ENCODE measurements at places on chromosomes 6 and 20.

- DNase-seq, result no peak
Measured at GRCh38 chr20:44008806-44009678, 94.4 kb downstream of the TOX2 start.

- DNase-seq, result peak; percentile 100
Measured at GRCh38 chr6:13302751-13303667, 25.3 kb downstream of the TBC1D7 start.

DNA sequence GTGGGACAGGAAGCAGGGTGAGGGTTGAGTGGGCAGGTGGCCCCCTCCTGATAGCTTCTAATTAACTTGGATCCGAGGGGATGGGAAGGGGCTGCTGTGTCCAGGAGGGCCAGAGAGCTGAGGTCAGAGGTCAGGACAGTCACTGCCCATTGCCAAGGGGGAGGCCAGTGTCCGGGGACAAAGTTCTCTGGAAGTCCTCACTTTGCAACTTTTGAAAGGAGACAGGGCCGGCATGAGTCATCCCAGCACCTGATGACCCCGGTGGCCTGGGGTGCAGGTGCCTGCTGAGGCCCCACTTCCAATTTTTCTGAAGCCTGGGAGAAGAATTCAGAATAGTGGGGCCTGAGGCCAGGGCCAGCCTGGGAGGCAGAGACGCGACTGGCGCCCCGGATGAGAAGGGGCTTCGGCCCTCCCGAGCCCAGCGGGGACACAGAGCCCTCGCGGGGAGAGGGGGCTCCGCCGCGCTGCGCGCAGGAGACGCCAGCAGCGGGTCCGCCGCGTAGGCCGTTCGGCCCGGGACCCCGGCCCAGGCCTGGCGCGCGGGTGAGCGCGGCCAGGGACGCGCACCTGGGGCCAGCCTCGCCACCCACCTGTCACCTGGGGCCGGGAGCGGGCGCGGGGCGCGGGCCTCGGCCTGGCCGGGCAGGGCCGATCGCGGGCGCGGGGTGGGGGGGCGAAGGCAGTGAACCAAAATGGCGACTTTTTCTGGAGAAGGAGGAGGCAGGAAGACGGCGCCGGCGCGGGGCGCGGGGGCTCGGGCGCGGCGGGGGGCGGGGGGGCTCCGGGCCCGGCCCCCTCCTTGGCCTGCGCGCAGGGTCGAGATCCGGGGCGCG is 586 bp downstream of the ZNF512B start:
- DNase-seq, result no peak

GRCh38 chr6:142945049-142945445 is at the start of gene HIVEP2:
Gene HIVEP2 (minus strand): TSS chr6:142945176. CDS start chr6:142774738, 170,438 bp downstream.
- DNase-seq, result peak; percentile 91

DNA sequence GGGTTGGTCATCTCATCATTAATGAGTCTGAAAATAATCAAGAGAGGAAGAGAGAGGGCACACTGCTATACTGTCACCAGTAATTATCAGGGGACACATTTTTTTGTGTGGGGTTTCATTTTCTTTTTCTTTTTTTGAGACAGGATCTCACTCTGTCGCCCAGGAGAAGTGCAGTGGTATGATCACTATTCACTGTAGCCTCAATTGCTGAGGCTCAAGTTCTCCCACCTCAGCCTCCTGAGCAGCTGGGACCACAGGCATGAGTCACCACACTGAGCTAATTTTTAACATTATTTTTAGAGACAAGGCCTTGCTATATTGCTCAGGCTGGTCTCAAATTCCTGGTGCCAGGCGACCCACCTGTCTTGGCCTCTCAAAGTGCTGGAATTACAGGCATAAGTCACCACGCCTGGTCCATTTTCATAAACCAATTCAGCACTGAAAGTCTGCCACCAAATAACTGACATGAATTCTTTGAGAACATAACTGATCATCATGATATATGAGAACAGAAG is 43.3 kb downstream of the EPHA7 start:
- DNase-seq, result no peak

DNA sequence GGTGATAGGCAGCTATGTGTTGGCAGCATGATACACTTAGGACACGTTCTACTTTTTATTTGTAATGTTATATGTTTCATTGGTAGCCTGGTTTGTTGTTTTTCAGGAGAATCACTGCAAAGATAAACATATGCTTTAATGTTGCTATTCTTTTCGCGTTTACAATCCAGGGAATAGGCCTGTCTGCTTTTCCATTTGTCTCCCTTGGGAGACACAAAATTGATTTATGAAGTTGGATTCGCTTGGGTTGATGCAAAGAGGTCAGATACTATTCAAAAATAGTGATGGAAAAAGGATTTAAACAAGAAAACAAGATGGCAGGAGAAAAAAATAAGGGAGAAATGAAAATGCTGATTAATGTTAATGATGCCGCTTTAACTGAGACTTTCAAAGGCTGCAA is 179.5 kb upstream of the SOX4 start:
- DNase-seq, result no peak

DNA sequence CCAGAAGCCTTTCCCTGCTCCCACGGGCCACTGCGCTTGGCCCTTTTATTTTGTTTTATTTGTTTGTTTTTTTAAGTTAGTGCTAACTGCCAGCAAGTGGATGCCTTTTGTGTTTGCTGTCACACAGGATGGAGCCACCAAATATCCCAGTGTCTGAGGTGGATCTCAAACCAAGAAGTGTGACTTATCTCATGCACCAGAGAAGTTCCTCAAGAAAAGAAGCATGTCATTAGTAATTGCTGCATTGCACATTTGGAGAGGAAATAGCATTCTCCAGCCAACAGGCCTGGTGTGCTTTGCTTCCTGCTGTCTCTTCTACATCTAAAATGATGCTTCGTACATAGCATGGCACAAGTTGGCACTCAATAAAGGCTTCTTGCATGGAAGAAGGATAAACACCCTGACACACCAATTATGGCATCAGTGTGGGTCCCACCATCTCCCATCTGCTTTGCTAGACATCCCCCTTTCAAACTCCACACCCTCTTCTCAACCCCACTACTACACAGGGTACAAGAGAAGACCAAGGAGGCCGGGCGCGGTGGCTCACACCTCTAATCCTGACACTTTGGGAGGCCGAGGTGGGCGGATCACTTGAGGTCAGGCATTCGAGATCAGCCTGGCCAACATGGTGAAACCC is 1.9 kb upstream of the ATP9A start:
- no peak for DNase-seq

DNA sequence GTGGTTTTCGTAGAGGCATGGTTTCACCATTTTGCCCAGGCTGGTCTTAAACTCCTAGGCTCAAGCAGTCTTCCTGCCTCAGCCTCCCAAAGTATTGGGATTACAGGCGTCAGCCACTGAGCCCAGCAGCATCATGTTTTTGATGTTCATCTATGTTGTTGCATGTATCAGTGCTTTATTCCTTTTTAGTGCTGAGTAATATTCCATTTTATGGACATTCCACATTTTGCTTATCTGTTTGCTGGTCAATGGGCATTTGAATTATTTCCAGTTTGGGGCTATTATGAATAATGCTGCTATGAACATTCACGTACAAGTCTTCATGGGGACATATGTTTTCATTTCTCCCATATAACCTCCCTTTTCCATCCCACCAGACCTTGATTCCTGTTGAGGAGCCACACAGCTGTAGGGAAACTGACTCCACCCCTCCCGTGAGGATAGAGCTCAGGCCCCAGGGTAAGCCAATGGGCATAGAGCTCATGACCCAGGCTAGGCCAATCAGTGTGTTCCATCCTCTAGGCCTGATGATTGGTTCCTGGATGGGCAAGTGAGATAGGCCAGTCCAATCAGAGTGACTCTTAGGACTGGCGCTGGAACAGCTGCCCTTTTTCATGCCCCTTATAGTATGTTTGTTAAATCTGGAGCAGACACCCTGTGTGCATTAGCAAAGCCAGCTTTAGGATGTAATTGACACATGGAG is 49.5 kb downstream of the DLGAP4 start:
- no peak for DNase-seq

- no peak for DNase-seq
Measured at GRCh38 chr6:166533205-166533824, 53.2 kb downstream of the RAMACL start.

GRCh38 chr6:144277605-144278227 is 7.4 kb upstream of the UTRN start:
- no peak for DNase-seq

DNA sequence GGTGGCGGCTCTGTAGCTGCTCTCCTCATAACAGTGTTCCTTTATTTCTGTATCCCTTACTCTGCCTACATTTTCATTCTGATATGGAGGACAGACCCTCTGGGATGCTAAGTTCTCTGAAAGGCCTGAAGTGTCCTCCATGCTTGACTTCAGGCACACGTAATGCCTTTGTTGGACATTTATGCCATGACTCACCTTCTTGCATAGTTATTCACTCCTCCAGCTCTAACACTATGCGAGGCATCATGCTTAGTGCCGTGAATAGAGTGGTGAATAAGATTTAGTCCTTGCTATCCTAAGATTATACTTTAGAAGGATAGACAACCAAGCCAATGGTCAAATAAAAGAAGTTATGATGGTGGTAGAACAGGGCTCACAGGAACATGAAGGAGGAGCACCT is 760.9 kb upstream of the FLRT3 start:
- DNase-seq, result no peak

- DNase-seq, result no peak
Measured at GRCh38 chr6:315921-316752, 23.9 kb downstream of the DUSP22 start.

GRCh38 chr20:23881371-23881770 is 1.8 kb upstream of the CST5 start:
- DNase-seq, result no peak

DNA sequence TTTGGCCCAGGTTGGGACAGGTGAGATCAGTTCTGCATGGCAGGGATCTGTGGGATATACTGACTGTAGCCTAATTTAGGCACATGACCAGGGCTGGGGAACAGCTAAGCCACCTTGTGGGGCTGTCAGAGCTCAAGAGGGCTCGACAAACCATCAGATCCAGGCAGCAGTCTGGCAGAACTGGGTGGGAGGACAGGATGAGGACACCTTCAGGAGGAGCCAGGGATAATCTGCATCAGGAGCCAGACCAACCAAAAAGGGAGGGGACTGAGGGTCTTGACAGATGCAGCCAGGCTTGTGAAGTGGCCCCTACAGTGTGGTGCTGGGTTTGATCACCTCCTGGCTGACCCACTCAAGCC is 123.4 kb downstream of the MAFB start:
- no peak for DNase-seq

DNA sequence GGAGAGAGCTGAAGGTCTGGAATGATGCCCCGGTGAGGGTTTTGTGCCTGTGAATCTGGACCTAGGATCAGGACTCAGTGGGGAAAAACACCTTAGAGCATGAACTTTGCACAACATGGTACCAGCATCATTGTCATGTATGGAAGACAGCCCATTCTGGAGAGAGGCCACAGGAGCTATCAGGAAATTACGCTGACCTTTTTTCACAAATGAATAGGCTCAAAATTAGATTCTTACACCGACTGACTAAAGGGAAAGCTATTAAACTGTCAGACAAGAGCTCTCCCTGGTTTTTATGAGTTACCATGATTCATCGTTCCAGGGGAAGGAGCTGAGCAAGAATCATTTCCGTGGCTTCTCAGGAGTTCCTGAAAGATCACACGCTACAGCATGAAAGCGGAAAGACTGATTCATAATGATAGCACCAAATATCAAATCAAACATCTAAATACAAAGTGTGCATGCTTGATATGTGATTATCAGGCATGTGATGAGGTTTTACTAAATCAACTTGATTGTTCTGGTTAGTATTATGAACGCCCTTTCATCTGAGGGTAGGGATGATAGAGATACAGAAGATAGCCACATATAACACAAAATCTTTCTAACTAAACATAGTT is 224.9 kb upstream of the SMLR1 start:
- DNase-seq, result peak; percentile 92

DNA sequence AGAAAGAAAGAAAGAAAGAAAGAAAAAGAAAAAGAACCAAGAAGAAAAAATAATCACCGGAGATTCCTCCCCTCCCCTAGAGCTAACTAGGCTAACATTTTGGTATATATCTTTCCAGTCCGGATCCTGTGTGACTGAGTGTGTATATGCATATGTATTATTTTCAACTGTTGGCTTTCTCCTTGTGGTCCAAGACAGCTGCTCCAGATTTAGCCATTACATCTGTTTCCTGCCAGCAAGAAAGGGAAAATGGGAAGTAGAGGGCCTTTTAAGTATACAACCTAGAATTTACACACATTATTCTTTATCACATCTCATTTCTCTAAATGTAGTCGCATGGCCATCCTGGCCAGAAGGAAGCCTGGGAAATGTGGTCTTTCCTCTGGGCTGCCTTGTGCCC is 15.2 kb downstream of the SLC52A3 start:
- DNase-seq, result no peak

- peak; percentile 85 for DNase-seq
Measured at GRCh38 chr20:49724408-49725223, 10.9 kb upstream of the B4GALT5 start.

DNA sequence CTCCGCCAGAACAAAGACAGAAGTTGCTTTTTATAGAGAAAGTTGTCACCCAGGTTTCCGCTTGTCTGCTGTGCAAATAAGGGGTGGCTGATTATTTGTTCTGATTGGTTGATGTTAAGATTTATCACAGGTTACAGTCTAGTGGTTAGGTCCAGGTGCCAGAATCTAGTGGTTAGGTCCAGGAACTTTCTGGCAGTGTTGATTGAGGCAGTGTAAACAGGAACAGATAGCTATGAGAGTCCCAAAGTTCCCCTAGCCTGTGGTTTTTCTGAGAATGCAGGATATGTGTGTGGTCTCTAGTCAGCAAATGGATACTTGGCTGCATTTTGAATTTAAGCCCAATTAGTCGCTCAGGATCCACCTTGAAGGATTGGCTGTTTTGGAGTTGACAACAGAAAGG is 148.0 kb downstream of the TMEM200A start:
- DNase-seq, result peak; percentile 88

DNA sequence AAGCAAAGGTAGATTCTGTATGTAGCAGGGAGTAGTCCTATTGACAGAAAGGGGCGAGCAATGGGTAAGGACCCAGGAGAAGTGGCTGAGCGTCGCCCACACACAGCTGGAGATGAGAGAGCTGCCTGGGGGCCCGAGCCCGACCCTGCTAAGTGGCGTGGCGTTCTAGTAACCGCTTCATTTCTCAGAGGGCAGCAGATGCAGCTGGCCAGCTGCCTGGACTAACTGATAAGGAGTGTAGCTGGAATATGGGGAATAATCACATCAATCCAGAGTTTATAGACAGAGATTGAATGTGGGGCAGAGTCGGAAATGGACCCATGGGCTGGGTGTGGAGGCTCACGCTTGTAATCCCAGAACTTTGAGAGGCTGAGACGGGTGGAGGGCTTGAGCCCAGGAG is 64.4 kb downstream of the EZR start:
- DNase-seq, result no peak

GRCh38 chr20:5513975-5514516 is 197.3 kb upstream of the PROKR2 start:
- DNase-seq, result peak; percentile 25

DNA sequence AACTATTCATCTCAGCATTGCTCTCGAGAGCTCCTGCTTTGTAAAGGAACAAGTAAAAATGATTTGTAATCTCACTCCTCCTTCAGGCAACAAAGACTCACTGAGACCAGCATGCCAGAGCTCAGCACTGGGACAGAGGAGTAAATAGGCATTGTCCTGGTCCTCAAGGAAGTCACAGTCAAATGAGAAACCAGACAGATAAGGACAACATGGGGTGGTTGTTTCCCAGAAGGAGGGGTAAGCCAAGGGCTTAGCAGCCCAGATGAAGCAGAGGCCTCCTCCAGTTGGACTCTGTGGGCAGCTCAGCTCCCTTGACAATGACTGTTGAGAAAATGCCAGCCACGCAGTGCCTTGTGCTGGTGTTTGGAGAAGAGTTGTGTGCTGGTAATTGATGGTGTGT is 425.7 kb upstream of the CHD6 start:
- DNase-seq, result no peak
